ENCODE measurements at places on chromosomes 3 and 15. TPM values are rescaled to one million over a fixed set of nuclear protein-coding genes. Genes with fewer than 3 reads are reported as not detected.

DNA sequence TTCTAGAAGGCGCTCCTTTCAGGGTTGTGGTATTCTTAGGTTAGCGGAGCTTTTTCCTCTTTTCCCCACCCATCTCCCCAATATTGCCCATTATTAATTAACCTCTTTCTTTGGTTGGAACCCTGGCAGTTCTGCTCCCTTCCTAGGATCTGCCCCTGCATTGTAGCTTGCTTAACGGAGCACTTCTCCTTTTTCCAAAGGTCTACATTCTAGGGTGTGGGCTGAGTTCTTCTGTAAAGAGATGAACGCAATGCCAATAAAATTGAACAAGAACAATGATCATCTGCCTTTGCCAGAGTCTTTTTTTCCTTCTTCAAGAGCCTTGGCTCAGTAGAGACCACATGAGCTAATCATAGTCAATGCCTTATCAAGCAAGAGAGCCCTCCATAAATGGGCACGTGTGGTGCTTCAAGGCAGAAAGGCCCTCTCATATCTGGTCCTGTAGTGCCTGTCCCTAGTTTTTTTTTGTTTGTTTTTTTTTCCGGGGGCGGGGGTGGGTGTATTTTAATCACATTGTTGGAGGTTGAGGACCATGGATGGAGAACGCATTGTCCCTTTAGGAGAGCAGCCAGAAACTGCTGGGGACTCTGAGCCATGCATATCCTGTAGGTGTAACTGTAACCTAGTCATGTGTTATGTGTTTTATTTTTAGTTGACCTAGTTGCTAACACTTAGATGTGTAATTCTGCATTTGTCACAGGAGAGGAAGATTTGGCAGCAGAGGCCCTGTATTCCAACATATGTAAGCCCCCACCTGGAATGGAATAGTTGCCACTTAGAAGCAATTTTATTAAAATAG is 64.7 kb upstream of the ACAD9 start:
- DNase-seq: no peak

GRCh38 chr3:46700772-46701171 is 420 bp upstream of the TMIE start:
- DNase-seq: no peak

DNA sequence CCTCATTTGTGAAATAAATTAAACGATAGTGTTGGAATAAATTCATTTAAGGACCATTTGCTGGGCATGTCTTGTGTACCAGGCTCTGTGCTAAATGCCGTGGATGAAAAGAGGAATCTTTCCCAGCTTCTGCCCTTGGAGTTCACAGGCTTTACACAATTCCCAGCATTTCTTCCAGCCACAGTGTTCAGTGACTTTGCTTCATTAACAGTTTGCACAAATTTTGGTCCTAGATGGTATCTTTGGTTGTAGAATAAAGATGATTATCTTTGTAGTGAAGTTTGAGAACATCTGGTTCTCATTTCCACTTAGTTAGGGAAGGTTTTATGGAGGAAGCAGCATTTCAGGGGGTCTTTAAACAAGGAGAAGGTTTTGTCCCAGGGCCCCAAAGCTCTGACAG is 100.1 kb downstream of the LRTM1 start:
- no peak for DNase-seq

GRCh38 chr3:55461896-55462295 is 25.2 kb downstream of the WNT5A start:
- DNase-seq: peak; percentile 71

- DNase-seq: peak; percentile 68
Measured at GRCh38 chr3:77370413-77370812, 330.5 kb downstream of the ROBO2 start.

DNA sequence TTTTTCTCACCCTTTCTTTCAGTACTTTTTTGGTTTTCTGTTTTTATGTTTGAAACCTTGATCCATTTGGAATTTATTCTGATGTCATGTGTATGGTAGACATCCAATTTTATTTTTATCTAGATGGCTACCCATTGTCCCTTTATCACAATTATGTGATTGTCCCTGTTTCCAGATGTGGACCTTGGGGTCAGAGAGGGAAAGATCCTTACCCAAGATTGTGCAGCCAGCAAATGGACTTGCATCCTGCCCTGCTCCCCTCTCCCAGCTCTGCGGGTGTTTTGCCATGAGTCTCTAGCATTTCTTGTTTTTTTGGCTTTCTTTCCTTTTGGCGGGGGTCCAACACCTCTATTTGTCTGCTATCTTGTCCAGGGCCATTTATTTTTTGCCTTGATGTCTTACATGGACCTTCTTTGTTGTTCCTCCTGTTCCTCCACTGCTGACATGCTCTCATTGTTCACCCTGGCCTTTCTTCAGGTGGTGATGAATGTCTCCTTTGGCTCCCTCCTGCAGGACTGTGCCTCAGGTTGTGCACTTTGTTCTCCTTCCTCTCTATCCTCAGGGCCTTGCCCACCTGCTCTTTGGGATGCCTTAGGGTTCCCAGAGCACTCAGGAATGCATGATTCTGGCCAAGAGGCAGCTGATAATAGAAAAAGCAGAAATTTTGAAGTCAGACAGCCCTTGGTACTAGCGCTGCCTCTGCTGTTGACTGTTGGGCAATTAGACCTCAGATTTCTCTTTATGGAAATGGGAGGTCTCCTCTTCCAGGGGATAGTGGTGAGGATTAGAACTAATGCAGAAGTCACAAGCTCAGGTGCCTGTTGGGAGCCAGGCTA is 84.3 kb downstream of the EEFSEC start:
- DNase-seq: no peak

DNA sequence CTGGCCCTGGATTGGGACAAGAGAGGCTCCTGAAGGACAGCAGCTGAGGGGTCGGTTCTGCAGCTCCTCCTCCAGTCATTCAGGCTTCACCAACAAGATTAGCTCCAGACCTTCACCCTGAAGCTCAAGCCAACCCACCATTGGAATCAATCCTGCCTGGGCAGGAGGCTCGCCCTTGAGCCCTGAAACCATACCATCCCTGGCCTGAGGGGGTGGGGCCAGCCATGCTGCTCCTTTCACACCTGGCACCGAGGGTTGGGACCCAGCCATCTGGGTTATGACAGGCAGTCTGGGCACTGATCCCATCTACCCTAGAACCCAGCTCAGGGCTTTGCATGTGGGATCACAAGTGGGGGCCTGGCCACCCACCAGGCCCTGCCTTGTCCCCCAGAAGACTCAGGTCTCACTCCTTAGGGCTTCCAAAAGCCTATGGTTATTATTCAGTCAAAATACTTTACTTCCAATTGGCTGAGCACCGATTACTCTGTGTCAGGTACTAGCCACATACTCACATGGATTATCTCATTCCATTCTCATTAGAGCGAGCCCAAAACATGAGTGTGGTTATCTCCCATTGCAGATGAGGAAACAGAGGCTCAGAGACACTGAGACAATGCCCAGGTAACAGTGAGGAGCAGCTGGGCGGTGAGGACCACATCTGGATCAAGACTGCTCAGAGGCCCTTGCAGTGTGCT is 3.1 kb downstream of the ABHD14B start:
- DNase-seq: no peak

SLC24A5 gene
- not detected for total RNA-seq

LIPH gene
- 0.63 TPM for total RNA-seq

Data from HT1080 (cell line).